ENCODE measurements at places on chromosomes 12 and 14.

DNA sequence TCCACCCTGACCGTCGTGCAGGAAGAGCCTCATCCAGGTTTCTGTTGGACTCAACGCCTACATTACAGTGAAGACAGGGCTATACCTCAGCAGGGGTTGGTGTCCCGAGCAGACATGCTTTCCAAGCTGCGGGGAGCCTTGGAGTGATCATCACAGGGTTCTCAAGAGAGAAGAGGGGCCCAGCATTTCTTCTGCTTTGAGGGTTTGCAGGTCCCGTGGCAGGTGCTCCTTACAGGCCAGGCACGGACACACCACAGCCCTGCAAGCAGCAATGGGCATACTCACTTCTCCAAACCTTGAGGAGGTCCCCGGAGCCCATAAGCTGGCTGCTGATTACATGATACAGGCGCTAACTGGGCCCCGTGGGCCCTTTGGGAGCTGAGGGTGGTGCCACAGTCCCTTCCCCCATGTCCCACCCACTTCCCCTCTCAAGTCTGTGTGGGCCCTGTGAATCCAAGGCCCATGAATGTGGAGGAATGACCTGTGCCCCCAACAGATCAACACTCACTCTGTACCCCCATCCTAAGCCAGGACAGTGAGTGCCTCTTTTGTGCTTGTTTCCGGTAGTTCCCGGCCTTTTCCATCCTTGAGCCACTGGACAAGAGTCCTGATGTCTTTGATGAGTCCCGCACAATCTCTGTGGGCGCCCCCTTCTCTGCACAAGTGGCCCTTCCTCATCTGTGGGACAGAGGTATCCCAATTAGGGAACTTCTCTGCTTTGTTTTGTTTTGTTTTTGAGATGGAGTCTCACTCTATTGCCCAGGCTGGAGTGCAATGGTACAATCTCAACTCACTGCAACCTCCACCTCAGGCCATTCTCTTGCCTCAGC is 1.1 kb downstream of the AQP2 start:
- no peak for DNase-seq

- no peak for DNase-seq
Measured at GRCh38 chr12:130421896-130422295, 84.2 kb downstream of the PIWIL1 start.

GRCh38 chr12:96751626-96752025 is 155.4 kb upstream of the NEDD1 start:
- DNase-seq = no peak

DNA sequence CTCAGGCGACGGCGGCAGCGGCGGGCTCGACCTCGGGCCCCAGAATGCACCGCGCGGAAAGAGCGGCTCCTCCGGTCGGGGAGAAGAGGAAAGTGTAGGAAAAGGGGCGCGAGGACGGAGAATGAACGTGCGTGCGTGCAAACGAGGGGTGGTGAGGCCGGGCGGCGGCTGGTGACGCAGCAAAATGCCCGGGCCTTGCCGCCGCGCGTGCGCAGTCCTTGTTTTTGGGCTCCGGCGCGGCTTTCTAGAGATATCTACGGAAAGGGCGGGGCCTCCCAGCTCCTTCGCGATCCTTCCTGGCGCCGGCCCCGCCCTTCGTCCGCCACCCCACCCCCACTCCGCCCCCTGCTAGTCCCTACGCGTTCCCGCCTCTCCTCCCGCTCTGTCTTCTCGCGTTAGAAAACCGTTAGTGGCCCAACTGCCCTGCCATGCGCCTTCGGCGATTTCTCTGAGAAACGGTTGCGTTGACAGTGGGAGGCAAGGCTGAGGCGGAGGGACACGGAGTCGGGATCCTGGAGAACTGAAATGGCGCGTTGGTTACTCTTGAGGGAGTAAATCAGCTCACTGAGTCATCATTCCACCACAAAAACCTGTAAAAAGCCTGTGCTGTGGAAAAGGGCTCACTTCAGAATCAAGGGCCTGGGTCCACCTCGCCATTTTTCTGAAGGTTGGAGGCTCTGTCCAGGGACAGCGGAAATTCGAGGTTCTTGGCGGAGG is at the start of gene PTGES3:
PTGES3 (minus strand) TSS at position 156 of the 717 bp plus-strand sequence. CDS start 285 bp downstream, outside the sequence.
- DNase-seq = peak; percentile 92

DNA sequence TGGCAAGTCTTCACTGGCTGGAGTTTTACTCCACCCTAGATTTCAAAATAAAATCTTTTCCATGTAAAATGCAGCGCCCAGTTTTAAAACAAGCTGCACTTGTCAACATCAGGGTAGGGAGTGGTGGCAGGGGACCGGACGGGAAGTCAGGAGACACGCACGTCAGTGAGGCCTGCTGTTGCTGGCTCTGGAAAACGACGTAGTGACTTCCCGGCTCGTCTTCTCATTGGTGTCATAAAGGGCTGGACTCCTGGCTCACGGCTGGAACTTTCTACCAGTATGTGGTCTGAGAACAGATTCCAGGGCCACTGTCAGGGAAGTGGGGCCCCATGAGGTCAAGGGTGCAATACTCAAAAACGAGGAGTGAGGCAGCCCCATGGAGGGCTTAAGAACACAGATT is 64.2 kb upstream of the FOXN3 start:
- DNase-seq = no peak

DNA sequence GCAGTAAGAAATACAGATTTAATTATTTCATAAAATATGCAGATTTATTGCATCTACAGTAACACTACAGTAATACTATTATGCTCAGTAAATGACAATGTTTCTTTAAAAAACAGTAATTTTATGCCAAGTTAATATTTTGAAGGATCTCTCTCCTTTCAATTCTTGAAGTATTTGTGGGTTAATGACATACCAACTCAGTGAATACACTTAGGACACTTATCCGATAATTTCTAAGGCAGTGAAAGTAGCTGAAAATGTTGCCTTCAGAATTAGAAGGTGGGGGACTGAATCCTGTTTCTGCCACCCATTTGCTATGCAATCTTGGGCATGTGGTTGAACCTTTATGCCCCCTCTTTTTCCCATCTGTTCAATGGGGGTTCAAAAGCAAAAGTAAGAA is 24.8 kb upstream of the IFNG-AS1 start:
- no peak for DNase-seq

GRCh38 chr14:71855399-71856036 is 76.7 kb upstream of the RGS6 start:
- peak; percentile 5 for DNase-seq

DNA sequence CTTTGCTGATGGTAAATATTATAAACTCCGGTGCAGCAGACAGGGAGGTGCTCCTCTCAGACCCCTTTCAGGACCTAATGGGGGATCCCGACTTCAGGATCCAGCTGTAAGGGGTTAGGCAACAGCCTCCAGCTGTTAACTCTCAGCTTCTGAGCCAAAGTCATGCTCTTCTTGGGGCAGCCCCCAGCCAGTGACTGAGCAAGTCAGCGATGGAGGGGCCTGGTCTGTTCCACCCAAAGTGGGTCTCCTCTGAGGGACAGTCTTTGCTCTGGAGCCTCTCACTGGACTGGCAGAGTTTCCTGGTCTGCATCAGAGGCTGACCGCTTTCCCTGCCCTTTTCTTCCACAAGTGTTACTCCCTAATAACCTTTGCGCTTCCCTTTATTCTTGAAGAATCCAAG is 184.2 kb upstream of the DIO3 start:
- no peak for DNase-seq

GRCh38 chr12:74227846-74228545 is 309.6 kb upstream of the ATXN7L3B start:
- no peak for DNase-seq

DNA sequence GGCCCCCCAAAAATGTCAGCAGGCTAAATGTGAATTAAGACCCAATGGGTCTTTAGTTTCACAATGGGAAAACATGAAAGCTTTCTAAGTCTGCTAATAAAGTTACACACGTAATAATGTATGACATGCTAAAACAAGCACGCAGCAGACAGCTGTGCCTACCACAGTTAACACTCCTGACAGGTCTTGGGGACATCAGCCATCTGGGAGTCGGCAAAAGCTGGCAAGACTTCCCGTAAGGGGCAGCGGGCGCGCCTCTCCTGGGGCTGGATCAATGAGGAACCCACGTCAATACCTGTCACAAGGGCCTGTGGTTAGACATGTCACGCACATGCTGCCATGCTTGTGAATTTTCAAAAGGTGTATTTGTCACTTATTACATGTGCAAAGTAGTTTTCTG is 45.0 kb downstream of the ACTN1 start:
- DNase-seq = no peak

DNA sequence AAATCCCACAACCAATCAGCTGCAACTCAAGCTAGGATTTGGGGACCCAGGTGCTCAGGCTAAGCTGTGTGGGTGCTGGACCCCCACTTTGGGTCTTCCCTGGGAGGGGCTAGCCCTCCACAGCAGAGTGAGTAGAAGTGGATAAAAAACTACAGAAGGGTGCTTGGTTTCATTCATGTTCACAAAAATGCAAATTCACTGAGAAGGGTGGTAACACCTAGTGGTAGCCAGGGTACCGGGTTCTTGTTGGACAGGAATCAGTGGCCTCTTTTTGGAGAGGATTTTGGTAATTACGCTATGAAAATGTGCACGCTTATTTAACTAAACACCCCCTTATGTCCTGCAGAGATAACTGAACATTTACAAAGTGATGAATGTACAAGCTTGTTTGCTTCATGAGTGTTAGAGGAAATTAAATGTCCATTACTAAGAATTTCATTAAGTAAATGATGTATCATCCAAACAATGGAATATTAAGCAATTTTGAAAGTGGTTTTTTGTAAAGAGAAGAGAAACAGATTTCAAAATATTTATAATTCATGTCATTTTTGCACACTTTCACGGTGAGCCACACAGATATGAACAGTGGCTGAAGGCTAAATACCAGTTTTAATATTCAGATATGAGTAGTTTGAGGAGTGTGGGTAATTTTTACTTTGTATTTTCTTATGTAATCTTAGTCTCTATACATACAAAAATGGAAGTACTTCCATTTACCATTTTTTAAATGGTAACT is 78.3 kb downstream of the DDX51 start:
- DNase-seq = no peak

GRCh38 chr14:21313512-21313911 is 33.6 kb downstream of the RPGRIP1 start:
- DNase-seq = no peak

- DNase-seq = no peak
Measured at GRCh38 chr12:99055299-99055698, 410.2 kb downstream of the APAF1 start.

DNA sequence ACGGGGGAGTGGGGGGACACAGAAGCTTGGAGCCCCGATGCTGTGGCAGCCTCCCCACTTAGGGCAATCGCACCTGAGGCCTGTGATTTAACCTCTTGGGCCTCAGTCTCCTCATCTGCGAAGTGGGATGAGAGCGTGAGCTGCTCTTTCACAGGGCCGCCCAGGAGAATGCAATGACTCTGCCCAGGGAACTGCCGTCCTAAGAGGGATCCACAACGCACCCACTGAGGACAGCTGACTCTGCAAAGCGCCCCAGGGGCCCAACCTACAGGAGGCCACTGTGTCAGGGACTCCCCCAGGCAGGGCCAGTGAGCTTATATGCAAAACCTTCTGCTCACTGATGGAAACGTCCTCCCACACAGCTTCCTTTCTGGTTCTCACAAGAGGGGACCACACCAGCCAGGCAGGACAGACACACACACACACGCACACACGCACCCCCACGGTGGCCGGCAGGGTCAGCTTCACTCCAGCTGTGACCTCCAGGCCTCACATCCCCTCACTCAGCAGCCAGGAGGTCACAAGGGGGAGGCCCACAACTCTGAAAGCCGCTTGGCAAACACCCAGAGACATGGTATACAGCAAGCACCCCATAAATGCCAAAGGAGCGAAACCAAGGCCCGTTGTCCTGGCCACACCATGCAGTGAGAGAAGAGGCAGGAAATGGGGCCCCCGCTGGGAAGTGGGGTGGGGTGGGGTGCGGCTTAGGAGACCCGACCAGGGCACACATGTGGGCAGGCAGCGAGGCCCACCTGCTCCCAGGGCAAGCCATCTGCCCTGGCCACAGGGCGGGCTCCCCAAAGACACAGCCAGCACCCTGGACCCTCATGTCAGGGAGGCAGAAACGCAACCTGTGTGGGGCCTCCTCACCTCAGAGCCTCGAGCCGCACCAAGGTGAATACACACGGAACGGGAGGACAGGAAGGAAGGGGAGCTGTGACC is 73.3 kb downstream of the NCOR2 start:
- DNase-seq = no peak

DNA sequence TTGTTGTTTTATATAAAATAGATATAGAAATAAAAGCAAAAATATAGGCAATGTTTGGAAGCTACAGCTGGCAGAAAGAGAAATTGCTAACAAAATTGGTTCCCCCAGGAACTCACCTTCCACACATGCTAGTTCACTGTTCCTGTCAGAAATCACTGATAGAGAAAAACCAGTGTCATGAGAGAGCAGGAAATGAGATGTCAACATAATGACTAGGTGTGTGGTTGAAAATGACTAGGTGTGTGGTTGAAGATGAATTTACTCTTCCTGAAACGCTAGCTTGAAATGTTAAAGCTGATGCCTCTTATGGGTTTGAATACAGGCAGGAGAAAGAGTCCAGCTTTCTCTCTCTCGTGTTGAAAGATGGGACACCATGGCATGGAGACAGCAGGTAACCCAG is 216.3 kb downstream of the C12orf42 start:
- no peak for DNase-seq

GRCh38 chr12:131093604-131093955 is 139.9 kb downstream of the ADGRD1 start:
- no peak for DNase-seq

GRCh38 chr12:52415870-52416750 is 10.0 kb upstream of the KRT82 start:
- no peak for DNase-seq

GRCh38 chr12:124039276-124039675 is 66.3 kb downstream of the ZNF664 start:
- DNase-seq = no peak

DNA sequence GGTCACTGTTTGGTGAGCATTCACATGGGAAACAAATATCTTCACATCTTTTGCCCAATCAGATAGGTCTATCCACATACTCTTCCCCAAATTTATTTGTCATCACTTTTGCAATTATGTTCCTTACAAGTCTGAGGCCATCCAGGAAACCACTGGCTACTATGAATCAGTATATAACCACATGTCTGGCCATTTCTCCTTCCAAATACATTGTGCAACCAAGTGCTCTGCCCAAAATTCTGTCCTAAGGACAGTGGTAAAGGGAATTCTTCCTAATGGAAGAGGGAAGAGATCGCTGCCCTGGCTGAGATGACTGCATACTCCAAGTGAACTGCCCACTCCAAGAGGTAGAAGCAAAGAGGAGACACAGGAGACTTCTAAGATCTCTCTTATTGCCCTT is 148.9 kb upstream of the MAX start:
- peak; percentile 93 for DNase-seq

- no peak for DNase-seq
Measured at GRCh38 chr12:82437744-82438143, 79.4 kb downstream of the METTL25 start.

Data from BJ (cell line).